Esophagus mucosa (tissue), 1 donor: ENCODE measurements at places on chromosomes 1 and 21. TPM values are rescaled to one million over a fixed set of nuclear protein-coding genes. Genes with fewer than 3 reads are reported as not detected.

ESRRG gene
- total RNA-seq: 0.40 TPM

DNA sequence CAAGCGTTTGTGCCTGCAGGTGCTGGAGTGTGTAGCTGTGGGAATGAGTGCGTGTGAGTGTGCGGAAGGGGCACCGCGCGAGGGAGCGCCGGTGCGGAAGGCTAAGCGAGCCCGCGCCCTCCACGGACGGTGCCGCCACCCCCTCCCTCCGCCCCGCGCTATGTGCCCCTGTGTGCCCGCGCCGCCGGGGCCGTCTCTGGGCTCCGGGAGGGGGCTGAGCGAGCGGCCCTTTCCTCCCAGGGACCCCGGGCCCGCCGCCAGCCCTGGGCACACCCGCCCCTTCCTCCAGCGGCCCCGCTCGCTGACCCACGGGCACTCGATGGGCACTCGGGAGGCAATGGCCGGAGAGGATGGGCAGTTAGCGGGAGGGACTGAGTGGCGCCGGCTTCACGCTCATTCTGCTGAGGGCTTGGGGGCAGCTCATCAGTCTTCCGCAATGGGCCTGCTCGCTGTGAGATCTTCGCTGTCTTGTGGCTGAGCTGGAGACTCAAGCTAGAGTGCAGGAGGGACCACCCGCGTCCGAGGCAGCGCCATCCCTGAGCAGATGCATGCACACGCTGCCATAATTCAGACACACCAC, 8.6 kb upstream of the ADGRB2 start:
- ATAC-seq: no peak

DNA sequence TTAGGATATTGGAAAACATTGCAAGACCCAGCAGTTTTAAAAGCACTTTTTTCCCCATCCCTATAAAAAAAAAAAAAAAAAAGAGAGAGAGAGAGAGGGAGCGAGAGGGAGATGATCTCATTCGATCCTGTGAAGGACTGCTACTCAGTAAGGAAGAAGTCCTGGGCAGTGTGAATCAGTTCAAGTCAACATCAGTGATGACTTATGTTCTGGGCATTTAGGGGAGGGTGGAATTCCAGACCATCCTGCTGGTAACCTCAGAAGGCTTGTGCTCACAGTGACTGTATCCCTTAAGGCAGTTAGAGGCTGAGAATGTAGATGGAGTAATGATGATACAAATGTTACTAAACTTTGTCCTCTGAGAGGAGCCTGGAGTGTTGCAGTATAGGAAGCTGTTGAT, 151.4 kb downstream of the TGFB2 start:
- peak; percentile 95 for ATAC-seq

DNA sequence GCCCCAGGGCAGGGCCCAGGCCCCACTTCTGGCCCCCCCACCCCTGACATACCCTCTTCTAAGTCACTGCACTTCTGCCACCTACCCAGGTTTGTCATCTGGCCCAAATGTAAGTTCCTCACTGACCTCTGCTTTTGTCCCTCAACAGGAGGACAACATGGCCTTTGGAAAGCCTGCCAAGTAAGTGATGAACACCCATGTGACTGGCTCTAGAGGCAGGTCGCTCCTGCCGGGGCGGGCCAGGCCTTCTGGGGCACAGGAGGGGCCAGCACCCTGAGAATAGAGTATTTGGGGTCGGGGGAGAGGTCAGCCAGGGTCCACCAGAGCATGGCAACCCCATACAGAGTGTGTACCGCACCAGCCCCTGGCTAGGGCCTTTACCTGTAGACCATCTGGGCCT, 9.9 kb upstream of the SYTL1 start:
- no peak for ATAC-seq

DNA sequence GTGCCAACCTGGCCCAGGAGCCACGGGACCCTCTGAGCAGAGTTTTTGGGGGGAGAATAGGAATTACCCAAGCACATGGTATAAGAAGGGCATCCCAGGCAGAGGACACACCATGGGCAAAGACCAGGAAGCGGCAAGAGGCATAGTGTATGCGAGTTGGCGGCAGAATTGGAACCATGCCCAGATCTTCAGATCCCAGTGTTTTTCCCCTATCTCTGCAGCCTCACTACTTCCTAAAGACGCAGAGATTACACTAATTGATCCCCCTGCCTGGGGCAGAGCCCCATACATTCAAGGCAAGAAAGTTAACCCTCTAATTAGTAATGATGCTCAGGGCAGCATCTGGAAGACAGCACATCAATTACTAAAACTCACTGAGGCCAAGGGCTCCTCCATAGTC, 48.2 kb downstream of the SYT2 start:
- no peak for ATAC-seq

DNA sequence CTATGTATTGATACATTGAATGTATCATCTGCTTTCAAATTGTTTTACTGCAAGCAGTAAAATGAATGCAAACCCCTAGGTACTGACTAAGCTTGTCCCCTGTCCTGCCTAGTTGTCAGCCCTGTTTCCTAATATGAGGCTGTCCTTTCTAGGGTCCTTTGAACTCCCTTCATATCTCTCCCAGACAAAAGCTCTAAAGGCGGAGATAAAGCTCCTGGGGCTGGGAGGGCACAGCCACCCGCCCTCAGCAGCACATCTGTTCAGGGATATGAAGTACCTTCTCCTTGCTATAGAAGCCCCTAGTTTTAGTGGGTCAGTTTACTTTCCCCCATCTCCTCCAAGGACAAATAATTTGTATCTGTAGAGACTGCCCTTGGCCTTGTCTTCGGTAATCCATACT, 93.1 kb upstream of the ETS2 start:
- ATAC-seq: no peak

- no peak for ATAC-seq
These were observed 320.2 kb downstream of the BARHL2 start for GRCh38 chr1:90396917-90397316.

- ATAC-seq: no peak
These were observed 34.2 kb downstream of the ZNF496 start for GRCh38 chr1:247297263-247298123.
